NAMALWA (cell line): ENCODE measurements at places on chromosomes 13 and 19.

DNA sequence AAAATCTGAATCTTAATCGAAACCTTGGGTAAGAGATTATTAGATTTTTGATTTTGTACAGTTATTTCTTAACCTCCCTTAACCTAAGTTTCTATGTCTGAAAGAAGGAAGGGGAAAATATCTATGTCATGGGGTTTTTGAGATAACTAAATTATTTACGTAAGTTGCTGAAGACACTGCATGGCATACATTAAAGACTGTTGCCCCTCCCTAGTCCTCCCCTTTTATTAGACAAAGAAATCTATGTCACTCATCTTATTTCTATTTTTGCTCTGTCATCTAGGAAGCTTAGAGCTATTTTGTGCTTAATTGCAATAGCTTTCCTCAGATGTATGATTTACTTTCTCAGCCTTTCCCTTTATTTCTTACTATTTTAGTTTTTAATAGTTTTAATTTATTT lies 15.0 kb downstream of the COG6 start:
- no peak for DNase-seq

DNA sequence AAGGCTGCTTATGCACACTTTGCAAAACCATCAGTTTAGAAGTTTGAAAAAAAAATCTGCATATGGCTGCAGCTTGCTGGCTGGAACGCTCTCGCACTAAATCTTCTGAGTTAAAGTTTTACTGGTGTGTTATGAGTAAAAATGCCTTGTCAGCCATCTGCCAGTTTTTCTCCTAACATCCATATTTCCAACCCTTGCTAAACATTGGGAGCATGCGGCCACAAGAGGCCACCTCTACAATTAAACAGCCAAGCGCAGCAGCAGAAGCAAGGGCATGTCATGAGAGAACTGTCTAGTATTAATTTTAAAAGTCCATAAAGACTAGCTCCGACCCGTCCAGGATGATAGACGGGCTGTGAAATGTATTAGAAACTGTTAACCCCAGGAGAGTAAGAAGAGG lies 248.3 kb downstream of the TSHZ3 start:
- no peak for DNase-seq

- DNase-seq, result no peak
These were observed 143.7 kb downstream of the FREM2 start for GRCh38 chr13:38830442-38831045.

GRCh38 chr19:45809643-45810159 lies 5.4 kb downstream of the RSPH6A start:
- DNase-seq, result peak; percentile 68

DNA sequence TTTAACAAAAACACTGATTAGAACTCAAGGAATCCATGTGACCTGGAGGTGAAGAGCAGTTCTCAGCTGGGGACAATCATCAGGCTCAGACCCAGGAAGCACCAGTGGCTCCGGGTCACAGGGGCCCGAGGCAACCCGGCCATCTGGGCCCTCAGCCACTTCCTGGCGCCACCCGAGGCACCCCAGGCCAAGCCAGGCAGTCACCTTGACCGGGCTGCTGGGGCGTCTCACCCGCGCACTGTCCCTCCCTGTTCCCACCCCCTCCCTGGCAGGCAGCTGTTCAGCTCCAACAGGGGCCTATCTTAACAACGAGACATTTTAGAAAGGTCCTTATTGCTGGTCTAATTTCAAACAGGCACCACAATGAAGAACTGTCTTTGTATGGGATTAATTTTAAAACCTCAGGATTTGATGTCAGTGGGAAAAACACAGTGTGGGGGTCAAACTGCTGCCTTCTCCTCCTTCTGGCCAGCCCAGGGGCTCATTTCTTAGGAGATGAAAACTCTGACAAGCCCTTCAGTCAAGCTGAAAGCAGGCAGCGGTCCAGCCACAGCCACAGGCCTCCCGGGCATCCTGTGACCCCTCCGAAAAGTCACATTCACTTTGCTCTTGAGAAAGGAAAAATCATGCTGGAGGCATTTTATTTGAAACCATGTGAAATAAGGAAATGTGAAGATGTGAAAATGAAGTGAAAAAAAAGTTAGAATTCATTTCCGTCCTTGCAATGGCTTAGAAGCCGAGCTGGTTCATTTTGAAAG lies 83.3 kb downstream of the KCTD15 start:
- DNase-seq, result no peak

DNA sequence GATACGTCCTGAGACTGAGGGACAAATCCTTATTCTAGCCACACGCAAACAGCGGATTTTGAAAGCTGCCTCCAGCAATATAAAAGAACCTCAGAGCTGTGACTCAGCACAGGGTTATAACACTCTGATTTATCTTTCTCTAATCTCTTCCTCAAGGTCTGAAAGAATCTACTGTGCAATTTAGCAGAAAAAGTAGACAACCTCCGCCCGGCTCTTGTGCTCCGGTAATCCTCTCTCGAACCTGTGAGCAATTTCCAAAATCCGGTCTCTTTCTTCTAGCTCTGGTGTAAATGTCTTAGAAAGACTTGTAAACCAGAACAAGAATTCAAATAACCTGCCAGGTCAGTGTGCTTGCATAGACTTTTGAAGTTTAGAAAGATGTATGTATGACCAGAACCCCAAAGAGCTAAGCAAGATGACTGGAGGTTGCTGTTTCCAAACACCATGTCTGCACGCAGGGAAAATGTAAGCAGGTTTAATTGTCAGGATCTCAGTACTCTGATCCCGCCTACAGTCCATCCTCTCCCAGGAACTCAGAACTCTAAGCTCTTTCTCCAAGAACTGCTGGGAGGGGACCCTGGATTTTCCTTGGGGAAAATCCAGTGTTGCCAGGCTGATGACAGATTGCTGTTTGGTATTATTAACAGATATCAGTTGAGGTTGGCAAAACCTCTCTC lies 338.1 kb downstream of the RFC3 start:
- no peak for DNase-seq

DNA sequence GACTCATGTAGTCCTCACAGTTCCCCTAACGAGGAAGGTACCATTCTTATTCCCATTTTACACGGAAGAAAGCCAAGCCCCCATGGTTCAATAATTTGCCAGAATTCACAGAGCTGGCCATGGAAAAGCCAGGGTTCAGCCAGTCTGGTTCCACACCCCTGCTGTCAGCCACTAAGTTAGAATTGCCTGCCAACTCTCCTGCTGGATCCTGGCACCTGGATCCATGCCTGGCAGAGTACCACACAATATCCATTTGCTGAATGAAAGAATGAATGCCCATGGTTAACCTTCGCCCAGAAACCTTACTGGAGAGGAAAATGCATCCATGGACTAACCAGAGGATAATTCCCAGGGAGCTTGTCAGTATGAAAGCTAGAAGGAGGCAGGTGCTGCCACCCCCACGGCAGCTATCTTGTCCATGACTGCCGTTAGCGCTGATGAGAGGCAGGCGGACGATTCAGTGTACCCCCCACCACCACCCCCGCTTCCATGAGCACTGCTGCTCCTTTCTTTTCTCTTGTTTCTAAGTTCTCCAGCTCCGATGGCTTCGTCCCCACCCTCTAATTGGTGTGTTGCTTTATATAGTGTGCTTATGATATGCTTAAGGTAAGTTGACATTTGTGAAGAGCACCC lies 114.5 kb downstream of the SLC7A1 start:
- no peak for DNase-seq

- DNase-seq, result no peak
These were observed 479.1 kb downstream of the OLFM4 start for GRCh38 chr13:53507741-53508140.

DNA sequence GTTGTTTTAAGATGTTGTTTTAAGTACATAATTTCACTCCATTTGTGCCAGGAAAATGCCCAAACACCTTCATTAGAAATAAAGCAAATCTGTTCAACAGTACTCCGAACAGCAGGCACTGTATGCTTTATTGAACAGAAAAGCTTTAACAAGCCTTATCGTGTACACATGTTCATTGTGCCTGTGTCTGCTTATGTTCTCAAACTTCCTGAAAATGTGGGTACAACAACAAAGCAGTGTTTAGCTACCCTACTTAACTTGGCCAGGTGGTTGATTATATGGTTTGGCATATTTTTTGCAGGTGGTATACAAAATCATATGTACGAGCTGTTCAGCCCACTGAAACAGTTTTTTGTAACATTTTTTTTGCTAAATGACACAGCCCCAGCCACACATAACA lies 718.0 kb downstream of the DACH1 start:
- no peak for DNase-seq

DNA sequence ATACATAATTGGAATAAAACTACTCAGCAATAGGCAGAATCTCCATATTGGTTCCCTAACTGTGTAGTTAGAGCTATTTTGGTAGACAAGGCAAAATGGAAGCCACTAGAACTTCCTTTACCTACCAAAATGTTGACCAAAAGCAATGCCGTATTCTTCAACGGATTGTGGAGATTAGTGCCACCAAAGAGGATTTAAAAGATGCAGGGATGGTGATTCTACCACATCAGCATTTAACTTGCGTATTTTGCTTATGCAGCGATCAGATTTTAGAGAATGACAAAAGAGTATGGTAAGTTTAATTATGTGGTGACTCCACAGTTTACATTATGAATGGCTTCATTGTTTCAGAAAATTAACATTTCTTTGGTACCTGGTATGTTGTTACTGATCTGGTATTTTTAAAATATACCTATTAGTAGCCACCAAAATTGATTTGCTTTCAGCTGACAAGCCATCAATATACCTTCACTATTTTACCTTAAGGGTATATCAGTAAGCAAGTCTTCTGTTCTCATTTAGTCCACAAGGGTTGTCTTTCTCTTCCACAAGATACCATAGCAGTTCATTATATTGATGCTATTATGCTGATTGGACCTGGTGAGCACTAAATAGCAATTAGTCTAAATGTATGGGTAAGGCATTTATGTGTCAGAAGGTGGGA lies 1910.7 kb upstream of the PRR20A start:
- DNase-seq, result no peak

DNA sequence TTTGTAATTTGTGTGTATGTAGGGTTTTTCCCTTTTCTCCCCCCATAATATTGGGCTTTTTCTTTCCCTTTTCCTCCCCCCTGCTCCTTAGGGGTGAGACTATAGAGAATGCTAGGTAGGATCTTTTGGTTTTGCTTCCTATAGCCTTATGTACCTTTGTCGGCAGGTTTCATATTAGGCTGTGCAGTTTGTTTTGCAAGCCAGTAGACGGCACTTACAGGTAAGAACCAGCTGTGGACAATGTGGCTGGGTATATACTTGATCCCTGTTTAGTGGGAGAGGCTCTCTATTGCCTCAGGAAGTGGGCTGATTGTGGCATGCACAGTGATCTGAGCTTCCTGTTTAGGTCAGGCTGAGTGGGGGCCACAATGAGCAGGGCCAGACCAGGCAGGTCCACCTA lies 359.2 kb upstream of the OBI1 start:
- DNase-seq, result no peak

GRCh38 chr19:30884146-30884812 lies 465.0 kb downstream of the TSHZ3 start:
- DNase-seq, result no peak

GRCh38 chr19:21602082-21602658 lies 96.8 kb downstream of the ZNF429 start:
- no peak for DNase-seq

DNA sequence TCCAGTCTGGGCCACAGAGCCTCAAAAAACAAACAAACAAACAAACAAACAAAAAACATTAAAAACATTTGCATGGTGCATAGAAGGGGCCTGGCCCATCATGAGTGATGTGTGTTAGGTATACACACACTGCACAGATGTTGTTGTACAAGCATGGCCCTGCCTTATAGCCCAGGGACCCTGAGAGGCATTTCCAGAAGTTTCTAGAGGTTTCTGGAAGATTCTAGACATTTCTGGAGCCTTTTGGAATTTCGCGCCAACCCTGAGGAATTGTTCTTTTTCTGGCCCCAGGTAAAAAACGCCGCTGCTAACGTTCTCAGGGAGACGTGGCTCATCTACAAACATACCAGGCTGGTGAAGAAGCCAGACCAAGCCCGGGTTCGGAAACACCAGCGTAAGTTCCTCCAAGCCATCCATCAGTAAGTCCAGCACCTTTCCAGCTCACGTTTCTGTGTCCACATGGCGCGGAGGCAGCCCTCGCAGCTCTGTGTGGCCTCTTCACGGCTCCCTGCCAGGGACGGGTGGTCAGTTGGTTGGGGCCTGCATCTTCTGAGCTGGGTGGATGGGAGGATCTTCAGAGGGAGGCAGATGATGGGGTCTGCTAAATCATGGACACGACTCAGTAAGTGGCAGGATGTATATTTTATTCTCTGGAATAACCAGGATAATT lies 18.4 kb upstream of the ARRDC2 start:
- DNase-seq, result no peak

- DNase-seq, result no peak
These were observed 4.9 kb downstream of the GSX1 start for GRCh38 chr13:27797228-27797624.
